Fibroblast of the aortic adventitia (primary cell): ENCODE measurements at places on chromosomes 6 and 20. TPM values are rescaled to one million over a fixed set of nuclear protein-coding genes. Genes with fewer than 3 reads are reported as not detected.
A peak's percentile ranks its signal among the peaks of the same experiment; 100 is the strongest.

- no peak for DNase-seq
Measured at GRCh38 chr6:64672651-64673050, 1034.4 kb downstream of the EYS start.

DNA sequence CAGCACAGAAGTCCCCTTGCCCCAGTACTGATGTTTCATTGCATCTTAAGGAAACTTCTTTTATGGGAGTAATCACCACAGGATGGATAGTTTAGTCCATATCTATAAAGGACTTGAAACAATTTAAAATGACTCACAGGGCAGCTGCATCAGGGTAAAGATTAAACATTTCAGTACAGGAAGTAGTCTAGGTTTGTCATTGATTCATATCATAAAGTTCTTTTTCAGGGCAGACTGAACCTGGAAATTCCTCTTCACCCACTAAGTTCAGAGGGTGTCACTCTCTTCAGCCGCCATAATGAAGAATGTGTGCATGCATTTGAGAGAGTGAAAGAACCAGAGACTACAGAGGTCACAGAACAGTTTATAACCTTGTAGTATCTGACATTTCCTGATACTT lies 296.3 kb upstream of the JAG1 start:
- DNase-seq: peak; percentile 46

GRCh38 chr6:157233156-157233555 lies 90.2 kb downstream of the TMEM242 start:
- DNase-seq: no peak

DNA sequence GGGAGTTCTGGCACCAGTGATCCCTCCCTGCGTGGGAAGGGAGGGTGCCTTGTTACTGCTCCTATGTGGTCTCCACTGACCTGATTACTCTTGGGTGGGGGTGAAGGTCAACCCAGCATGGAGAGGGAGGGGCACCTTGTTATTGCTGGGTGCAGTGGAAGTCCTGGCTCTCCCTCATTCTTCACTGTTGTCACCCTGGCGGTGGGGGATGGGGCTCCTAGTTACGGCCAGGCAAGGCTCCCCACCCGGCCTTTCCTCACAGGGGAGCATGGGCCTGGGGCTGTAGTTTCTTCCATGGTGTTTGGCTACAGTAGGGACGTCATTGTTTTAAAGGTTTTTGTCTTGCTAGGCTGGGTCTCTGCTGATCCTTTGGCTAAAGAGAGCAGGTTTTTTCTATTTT lies 40.8 kb downstream of the PACSIN1 start:
- no peak for DNase-seq

GRCh38 chr20:40892642-40893041 lies 136.0 kb upstream of the TOP1 start:
- DNase-seq: no peak

DNA sequence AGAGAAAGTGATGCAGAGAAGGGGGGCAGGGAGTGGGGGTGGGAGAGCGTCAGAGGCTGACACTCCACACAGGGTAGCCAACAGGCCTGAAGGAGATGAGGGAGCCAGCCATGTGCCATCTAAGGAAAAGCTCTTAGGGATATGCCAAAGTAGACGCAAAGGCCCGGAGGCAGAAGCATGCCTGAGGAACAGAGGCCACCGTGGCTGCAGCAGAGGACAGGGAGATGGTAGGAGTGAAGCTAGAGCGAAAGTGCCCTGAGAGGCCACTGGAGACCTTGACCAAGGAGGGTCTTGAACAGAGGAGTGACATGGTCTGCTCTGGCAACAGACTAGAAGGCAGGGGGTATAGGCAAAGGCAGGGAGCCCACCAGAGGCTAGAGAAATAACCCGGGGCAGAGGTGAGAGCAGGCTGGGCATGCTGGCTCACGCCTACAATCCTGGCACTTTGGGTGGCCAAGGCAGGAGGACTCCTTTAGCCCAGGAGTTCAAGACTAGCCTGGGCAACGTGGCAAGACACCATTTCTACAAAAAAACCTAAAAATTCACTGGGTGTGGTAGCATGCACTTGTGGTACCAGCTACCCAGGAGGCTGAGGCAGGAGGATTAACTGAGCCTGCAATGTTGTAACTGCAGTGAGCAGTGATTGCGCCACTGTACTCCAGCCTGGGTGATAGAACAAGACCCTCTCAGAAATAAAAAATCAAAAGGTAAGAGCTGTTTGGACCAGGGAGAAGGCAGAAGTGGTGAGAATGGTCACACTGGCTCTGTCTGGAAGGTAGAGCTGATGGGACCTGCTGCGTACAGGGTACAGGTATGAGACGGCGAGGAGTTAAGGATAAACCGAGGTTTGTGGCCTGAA lies 6.3 kb downstream of the RRBP1 start:
- no peak for DNase-seq

DNA sequence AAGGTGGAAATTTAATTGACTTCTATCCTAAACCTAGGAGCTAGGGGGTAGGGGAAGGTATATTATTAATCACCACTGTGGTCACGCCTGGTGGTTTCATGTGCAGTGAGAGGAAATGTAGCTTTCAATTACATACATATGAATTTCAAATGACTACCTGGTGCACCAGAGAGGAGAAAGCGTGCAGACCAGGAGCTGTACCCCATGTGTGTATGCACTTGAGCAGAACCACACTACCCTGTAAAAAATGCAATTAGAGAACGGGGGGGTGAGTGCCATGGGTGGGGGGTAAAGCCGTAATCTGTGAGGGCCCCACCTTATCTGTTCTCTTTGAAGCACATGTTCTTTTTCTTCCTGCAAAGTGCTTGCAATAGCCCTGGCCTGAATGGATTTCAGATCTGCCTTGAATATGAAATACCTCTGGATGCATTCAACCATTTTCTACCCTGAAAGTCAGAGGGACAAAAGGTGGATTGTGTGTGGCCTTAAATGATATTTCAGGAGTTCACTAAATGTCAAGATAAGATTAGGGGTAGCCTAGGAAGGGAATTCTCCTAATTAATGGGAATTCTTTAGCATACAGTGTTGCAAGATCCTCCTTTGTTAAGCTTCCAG lies 30.9 kb upstream of the EDN3 start:
- DNase-seq: no peak

- no peak for DNase-seq
Measured at GRCh38 chr6:12968290-12968689, 251.7 kb downstream of the PHACTR1 start.

DNA sequence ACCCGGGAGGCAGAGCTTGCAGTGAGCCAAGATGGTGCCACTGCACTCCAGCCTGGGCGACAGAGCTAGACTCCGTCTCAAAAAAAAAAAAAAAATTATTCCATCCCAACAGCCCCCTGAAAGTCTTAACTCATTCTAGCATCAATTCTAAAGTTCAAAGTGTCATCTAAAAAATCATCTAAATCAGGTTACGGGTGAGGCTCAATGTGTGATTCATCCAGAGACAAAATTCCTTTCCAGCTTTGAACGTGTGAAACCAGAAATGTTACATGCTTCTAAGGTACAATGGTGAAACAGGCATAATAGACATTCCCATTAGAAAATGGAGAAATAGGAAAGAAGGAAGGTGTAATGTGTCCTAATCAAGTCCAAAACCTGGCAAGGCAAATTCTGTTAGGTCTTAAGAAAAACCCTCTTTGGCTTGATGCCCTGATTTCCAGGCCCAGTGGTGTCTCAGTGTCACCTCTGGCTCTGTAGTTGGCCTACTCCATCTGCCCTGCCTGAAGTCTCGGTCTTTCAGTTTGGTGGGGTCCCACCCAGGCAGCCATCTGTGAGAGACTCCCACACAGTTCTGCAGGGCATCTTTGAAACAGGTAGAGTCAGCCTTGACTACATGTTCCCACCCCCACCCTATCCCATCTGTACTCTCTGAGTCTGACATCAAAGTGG lies 43.5 kb downstream of the HFE start:
- DNase-seq: no peak

DNA sequence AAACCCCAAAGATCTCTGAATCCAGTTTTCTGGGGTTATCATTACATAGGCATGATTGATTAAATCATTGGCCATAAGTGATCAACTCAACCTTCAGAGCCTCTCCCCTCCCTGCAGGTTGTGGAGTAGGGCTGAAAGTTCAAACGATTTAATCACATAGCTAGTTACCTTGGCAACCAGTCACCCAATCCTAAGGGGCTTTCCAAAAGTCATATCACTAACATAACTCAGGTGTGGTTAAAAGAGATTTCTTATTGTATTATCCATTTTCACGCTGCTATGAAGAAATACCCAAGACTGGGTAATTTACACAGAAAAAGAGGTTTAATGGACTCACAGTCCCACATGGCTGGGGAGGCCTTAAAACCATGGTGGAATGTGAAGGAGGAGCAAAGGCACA lies 935.1 kb upstream of the SLC35B3 start:
- DNase-seq: no peak

GRCh38 chr6:28725890-28726348 lies 197.9 kb downstream of the TRIM27 start:
- no peak for DNase-seq

GRCh38 chr6:15303920-15304291 lies 58.0 kb downstream of the JARID2 start:
- DNase-seq: no peak

GRCh38 chr6:107554326-107554725 lies 64.4 kb downstream of the SOBP start:
- no peak for DNase-seq

GRCh38 chr20:35363190-35363589 lies 48.6 kb downstream of the UQCC1 start:
- DNase-seq: peak; percentile 80

DNA sequence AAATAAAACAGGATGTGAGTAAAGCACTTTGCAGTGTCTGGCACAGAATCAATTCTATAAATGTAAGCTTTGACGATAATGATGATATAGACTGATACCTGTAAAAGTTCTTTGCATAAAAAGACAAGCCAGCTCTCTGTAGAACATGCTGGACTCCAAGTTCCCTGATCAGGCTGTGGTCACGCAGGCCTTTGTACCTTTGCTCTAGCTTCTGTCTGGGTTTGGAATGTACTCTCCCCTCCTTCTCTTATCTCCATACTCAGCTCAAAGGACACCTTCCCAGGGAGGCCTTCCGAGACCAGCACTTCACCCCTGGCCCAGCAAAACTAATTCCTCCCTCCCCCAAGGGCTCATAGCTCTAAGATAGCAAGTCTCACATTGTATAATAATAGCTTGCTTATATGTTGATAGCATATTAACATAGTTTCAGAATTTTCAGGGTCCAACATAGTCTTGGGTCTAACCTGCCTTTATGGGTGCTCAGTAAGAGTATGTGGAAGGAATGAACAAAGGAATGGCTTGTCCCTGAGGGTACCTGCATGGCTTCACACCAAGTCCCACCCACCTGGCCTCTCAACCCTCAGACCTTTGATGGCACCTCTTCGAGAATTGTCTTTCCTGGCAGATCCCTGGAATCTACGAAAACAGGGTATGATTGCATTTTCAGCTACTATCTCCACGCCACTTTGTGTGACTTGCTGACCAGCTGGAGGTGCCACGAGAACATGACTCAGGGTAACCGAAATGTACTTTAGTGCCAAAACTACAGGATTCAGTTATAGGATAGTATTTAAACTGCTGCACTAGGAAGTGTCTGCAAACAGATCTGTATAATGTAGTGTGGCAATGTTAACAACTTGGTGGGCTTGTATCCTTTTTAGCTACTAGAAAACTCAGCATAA lies 41.7 kb upstream of the PIM1 start:
- DNase-seq: peak; percentile 84

The NOX3 gene
- total RNA-seq: not detected in 2 replicates

The FGD2 gene
- not detected in 2 replicates for total RNA-seq

The PLCB1 gene
- 39.2 and 46.5 TPM in 2 replicates for total RNA-seq

The MYH7B gene
- 0.25 TPM in 1 of 2 replicates, not detected in the other for total RNA-seq

The FOXF2 gene
- total RNA-seq: 0.25 and 8.1 TPM in 2 replicates

The KIF25 gene
- total RNA-seq: not detected in 2 replicates

The CFAP206 gene
- 0.27 and 0.90 TPM in 2 replicates for total RNA-seq
